NCI-H187 treated with DMSO at 0.1 percent for 48 hours (cell line): ENCODE measurements at places on chromosomes 3 and 15.

GRCh38 chr3:126153695-126154360, 26.6 kb downstream of the ALDH1L1 start:
- no peak for DNase-seq

DNA sequence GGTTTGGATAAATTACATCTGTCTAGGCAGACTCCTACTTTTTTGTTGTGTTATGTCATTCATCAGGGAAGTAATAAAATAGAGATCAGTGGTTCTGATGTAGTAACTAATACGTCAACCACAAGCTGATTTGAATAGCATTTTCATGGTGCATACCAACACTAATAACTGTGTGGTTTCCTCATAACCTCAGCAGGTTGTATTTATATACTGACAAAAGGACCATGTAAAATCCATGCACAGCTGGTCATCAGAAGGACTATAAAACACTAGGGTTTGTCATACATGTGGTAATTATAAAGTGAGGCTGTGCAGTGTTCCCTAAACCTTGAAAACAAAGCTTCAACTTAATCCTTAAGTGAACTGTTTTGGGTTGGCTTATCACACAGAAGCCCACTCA, 216.8 kb upstream of the RBMS3 start:
- DNase-seq, result no peak

- DNase-seq, result no peak
Observed at GRCh38 chr3:32288819-32289218, 50.3 kb downstream of the CMTM8 start.

GRCh38 chr3:67737140-67737539, 82.7 kb upstream of the SUCLG2 start:
- no peak for DNase-seq

- DNase-seq, result no peak
Observed at GRCh38 chr3:4883011-4883410, 96.2 kb upstream of the BHLHE40 start.

DNA sequence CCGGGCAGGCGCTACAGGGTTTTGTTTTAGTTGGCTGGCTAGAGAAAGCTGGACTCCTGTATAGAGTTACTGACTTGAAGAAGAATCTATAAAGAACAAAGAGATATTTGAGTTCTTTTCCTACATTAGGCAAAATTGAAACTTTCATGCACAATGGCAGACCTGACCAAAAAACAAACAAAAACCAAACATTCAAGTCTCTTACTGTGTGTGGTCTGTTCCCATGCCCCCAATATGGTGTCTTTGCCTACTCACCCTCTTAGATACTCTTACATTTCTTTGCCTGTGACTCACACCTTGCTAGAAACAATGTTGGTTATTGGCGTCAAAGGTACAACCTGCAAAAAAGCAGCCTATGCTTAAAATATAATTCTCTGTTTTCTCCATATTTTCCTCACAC, 109.5 kb upstream of the TMC3 start:
- DNase-seq, result no peak
